ENCODE measurements at places on chromosomes 16 and 17.

DNA sequence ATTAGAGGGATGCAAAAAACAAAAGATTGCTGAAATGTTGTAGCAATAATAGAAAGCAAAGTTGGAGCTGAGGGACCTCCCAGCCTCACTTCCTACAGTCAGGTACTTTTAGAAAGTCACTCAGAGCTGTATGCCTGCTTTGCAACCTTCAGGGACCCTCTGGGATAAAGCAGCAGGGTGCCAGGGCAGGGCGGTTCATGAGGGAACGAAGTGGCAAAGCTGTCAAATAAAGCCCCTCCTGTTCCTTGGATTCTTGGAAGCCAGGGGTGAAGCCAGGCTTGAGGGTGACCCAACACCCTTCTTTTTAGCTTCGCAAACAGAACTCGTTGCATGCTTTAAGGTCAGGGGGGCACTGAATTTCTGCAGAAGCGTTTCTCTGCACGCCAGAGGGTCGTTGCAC is 767 bp downstream of the ATP2C2 start:
- DNase-seq = no peak

GRCh38 chr17:68599552-68600066 is 1.6 kb downstream of the FAM20A start:
- DNase-seq = no peak

GRCh38 chr17:77188084-77189066 is 47.6 kb downstream of the SEC14L1 start:
- no peak for DNase-seq

- no peak for DNase-seq
Observed at GRCh38 chr16:51093726-51094280, 57.3 kb downstream of the SALL1 start.

- DNase-seq = no peak
Observed at GRCh38 chr17:77727037-77727615, 231.4 kb upstream of the TNRC6C start.

- no peak for DNase-seq
Observed at GRCh38 chr17:36825521-36825920, 111.8 kb upstream of the LHX1 start.

GRCh38 chr16:68072038-68072695 is 13.0 kb upstream of the NFATC3 start:
- no peak for DNase-seq

DNA sequence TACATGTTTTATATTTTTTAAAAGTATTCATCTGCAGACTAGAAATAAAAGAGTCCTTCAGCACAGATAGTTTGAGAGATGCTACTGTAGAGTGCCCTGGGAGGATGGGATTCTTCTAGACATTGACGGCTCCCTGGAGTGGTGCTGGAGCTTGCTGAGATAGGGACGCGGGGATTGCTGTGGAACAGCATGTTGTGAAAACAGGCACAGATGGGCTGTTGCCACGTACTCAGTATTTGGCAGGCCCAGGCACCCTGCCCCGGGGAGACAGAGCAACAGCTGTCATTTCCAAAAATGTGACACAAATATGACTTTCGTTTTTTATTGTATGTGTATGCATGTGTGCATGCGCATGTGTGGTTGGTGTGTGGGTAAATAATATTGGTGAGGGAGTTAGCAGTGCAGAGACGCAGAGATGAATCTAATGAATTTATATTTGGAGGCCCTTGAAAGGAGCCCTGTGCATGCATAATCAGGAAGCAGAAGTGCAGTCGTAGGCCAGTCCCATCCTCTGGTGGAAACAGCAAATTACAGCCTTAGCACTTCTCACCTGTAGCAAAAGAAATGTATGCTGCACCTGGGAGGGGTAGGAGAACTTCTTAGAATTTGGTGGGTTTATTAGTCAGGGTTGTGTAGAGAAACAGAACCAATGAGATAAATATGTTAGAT is 6.2 kb upstream of the ABCA8 start:
- DNase-seq = no peak

- no peak for DNase-seq
Observed at GRCh38 chr17:74445158-74445557, 13.3 kb downstream of the GPRC5C start.

DNA sequence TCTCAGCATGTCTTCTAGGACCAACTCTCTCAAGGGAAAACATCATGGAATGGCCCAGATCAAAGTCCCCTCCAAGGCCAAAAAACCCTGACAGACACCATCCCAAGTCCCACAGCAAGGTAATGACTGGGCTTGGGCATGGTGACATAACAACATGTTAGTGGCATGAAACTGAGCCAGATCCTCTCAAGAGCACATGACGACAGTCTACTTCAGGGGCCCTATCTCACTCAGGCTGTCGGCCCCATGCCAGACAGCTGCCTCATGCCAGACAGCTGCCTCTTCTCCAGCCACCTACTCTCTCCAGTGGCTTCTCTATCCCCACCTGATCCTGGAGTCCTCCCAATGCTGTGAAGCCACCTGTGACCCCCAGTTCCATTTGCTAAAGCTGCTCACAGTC is 18.4 kb downstream of the HSD11B2 start:
- no peak for DNase-seq

- no peak for DNase-seq
Observed at GRCh38 chr16:66342294-66342900, 24.1 kb upstream of the CDH5 start.

- DNase-seq = no peak
Observed at GRCh38 chr17:79214940-79215604, 140.4 kb downstream of the ENGASE start.

DNA sequence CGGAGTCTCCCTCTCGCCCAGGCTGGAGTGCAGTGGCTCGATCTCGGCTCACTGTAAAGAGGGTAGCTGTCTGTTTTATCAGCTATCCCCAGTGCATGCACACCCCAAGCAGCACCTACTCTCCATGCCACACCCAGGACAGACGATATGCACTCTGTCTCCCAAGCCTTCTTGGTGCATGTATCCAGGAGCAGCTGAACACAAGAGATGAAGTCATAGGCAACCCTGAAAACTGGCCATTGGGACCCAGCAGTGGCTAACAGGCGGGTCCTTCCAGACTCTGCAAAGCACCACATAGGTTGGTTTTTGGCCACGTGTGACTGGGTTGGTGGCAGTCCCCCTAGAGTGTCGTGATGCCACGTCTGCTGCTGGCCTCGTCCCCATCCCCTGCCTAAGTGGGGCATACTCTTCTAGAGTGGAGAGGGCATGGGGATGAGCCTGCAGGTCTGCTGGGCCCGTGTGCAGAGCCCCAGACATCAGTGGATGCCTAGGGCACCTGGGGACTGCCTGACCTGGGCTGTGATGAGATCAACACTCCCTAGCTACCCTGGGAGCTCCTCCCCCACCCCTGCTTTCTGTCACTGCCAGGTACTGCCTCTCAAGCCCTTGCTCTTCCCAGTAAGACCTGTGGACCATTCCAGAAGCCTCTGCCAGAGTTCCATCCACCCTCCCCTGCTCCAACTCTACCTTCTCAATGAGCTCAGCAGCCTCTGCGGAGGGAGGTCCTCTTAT is 9.3 kb downstream of the PDE6G start:
- DNase-seq = no peak

DNA sequence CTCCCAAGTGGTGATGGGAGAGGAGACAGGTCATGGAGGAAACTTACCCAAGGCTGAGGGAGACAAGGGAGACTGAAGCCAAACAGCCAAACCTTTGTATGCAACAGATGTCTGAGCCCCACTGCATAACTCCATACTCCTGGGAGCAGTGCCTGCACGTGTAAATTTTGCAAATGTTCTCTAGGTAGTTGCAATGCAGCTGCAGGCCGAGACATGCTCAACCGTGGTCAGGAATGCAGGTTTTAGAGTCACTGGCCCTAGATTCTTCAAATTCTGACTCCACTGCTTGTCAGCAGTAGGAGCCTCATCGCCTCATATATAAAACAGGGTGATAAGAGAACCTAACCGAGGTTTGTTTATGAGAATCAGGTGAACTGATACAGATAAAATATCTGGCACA is 11.5 kb downstream of the DYNLRB2 start:
- no peak for DNase-seq

DNA sequence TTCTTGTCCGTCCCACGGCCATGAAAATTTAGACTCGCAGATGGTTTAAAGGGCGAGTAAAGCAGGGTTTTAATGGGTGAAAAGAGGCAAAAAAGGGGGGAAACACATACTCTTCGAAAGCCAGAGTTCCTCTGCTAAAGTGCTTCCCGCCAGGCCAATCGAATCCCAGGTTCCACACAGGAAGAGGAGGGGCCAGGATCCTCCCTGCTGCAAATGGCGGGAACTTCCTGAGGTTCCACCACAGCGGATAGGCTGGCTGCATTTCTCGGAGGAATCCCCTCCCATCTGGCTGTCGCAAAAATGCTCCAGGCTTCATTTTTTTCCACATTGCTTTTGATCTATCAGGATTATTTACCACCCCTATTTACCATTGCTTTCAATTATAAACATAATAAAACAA is 670.1 kb upstream of the CA10 start:
- DNase-seq = no peak

DNA sequence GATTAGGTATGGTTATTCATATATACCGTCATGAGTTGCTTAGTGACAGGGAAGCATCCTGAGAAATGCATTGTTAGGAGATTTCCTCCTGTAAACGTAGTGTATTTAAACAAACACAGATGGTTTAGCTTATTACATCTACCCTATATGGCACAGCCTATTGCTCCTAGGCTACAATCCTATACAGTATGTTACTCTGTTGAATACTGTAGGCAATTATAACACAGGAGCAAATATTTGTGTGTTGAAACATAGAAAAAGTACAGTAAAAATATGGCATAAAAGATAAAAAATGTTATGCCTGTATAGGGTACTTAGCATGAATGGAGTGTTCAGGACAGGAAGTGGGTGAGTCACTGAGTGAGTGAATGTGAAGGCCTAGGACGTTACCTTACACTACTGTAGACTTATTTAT is 157.7 kb downstream of the CDH11 start:
- DNase-seq = no peak

DNA sequence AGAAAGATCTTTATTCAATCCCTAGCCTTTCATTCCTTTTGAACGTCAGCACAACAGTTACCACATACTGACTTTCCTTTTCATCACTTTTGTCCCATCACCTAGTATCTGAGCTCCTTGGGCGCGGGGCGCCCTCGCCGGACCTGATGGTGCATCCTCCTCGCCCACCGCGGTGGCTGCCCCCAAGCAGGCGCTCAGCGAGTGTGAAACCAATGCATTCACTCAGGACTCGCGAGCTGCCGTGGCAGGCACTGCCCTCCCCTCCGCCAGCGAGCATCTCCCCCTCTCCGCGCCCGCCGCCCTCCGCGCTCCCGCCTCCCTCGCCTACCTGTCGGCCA is 756 bp downstream of the KLHL11 start:
- DNase-seq = no peak

DNA sequence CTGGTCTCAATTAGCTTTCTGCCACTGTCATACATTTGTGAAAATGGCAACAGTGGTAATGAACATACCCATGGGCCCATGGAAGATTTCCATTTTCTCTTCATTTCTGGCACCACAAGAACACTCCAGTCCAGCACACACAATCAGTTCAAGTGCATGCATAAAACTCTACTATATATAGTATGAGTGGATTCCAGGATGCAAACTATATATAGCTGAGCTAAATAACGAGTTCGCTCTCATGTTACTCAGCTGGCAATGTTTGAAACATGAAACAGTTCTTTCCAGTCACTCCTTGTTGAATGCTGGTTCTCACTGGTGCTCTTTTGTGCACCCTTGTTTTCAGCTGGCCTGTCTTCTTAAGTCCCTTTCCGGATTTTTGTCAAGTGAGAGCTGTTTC is 75.2 kb upstream of the DHX40 start:
- DNase-seq = no peak

GRCh38 chr17:15380446-15380845 is 39.0 kb upstream of the TEKT3 start:
- no peak for DNase-seq

GRCh38 chr16:82660966-82661365 is 34.2 kb downstream of the CDH13 start:
- no peak for DNase-seq

Measured in BJ (cell line).